Psoas muscle (tissue), 8 donors: ENCODE measurements at places on chromosomes 2 and 18. TPM values are rescaled to one million over a fixed set of nuclear protein-coding genes. Genes with fewer than 3 reads are reported as not detected.
A peak's percentile ranks its signal among the peaks of the same experiment; 100 is the strongest.

GRCh38 chr2:230011617-230012016, 57.1 kb downstream of the SLC16A14 start:
- no peak for DNase-seq

DNA sequence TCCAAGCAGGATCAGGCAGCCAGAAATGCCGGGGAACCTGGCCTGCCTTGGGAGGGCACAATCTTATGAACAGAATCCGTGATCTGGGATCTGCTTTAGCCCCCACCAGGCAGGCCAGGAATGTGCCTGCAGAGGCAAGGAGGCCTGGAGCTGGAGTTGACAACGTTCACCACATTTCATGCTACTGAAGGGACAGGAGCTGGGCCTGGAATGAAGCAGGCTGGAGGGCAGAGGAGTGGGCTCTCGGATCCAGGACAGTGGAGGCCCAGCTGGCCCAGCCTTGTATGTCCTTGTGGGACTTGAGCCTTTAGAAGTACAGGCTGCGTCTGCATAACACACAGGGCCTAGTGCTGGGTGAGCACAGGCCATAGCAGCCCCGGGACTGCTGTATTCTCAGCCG, 91.8 kb downstream of the KLHL29 start:
- no peak for DNase-seq

DNA sequence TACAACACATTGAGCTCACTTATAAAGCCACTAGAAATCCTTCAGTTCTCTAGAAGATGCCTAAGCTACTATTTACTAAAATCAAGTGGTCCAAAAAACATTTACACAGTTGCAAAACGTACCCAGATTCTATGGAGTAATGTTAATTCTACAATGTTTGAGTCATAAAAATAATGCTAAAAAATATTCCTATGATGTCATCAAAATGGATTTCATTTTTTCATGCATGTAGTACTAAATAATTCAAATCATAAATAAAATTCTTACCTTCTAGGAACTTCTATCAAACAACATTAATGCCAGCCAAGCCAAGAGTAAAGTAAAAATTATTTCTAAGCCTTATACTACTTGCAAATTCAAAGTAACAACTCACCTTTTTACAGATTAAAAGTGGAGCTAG, 168.9 kb upstream of the EPC2 start:
- DNase-seq, result no peak

GRCh38 chr2:32135409-32135808, 30.3 kb upstream of the SLC30A6 start:
- no peak for DNase-seq

DNA sequence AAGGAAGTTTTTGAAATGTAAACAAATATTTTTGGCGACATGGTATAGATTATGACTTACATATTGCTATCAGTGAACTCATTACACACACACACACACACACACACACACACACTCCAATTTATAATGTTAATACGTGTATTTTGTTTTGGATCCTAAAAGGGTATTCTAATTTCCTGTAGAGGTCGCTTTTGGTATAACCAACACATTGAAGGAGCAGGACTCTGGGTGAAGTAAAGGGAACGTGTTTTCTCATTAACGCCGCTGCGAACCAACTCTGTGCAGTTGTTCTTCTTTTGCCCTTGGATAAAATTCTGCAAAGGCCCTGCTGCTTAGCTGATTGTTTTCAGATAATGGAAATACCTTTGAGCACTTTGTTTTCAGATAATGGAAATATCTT, 190.4 kb downstream of the PMAIP1 start:
- DNase-seq, result no peak

- DNase-seq, result no peak
Measured at GRCh38 chr2:84497285-84497684, 19.0 kb upstream of the DNAH6 start.

DNA sequence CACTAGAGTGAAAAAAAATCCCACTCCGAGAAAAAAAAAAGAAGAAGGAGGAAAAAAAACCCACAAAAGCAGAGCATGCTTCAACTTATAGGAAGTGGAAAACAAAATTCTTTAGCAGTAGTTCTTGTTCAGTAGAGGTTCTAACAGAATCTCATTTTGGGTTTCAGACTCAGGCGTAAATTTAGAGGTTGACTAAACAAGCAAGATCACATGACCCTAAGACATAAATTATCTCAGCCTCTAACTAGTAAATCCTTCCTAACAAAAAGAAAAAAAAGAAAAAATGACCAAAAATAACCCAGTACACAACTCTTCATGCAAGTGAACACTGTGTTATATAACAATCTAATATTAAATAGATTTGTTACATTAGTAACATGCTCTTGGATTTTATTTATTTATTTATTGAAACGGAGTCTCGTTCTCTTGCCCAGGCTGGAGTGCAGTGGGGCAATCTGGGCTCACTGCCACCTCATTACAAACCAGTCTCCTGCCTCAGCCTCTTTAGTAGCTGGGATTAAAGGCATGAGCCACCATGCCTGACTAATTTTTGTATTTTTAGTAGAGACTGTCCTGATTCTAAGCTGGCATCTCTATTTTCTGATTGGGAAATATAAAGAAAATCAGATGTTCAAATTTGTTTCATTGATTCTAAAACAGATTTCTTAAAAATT, 35.4 kb downstream of the PPP4R3B start:
- DNase-seq, result peak; percentile 77

GRCh38 chr2:44055664-44056063, 59.9 kb upstream of the LRPPRC start:
- DNase-seq, result no peak

Gene CBLN2
- not detected for polyA plus RNA-seq

Gene NPPC
- 26.9 TPM for polyA plus RNA-seq

Gene KCNS3
- 29.2 TPM for polyA plus RNA-seq
